ENCODE measurements at places on chromosomes 7 and 10.

GRCh38 chr7:151900986-151901621 is 24.2 kb upstream of the PRKAG2 start:
- no peak for DNase-seq

GRCh38 chr7:40490603-40490924 is 355.8 kb downstream of the SUGCT start:
- no peak for DNase-seq

DNA sequence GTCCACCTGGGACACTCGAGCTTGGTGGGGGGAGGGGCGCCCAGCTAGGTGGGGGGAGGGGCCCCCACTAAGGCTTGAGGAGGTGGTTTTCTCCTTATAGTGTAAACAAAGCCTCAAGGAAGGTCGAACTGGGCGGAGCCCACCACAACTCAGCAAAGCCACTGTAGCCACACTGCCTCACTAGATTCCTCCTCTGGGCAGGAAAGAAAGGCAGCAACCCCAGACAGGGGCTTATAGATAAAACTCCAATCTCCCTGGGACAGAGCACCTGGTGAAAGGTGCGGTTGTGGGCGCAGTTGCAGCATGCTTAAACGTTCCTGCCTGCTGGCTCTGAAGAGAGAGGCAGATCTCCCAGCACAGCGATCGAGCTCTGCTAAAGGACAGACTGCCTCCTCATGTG is 133.1 kb downstream of the SNX13 start:
- DNase-seq: no peak

DNA sequence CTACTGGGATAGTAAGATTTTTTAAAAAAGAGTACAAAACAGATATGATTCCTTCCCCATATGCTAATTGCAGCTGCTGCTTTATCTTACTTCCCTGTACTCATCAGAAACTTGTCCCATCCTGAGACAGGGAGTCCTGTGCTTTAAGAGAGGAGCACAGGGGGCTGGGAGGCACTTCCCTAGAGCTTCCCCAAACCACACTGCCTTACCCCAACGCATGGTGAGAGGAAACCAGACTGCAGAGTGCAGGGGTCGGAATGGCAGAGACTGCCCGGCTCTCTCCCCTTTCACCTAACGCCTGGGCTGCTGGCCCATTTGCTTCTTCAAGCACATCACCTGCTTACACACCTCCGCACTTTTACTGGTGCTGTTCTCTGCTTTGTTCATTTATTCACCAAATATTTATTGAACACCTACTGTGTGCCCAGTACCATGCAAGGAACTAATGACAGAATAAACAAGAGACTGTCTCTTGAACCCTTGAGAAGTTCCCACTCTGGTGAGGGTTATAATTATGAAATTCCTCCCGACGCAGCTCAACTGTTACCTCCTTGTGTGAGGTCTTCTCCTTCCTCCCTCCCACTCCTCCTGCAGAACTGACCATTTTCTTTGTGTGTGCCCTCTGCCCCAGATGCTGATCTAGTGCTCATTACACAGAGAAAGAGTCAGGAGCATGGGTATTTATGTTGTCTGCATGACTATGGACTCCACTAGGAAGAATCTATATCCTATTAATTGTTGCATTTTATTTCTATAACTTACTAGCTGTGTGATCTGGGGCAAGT is 289.7 kb downstream of the TCF7L2 start:
- DNase-seq: no peak

GRCh38 chr7:148814922-148815559 is 69.0 kb downstream of the EZH2 start:
- no peak for DNase-seq

- no peak for DNase-seq
Observed at GRCh38 chr10:75294031-75294437, 58.3 kb upstream of the COMTD1 start.

DNA sequence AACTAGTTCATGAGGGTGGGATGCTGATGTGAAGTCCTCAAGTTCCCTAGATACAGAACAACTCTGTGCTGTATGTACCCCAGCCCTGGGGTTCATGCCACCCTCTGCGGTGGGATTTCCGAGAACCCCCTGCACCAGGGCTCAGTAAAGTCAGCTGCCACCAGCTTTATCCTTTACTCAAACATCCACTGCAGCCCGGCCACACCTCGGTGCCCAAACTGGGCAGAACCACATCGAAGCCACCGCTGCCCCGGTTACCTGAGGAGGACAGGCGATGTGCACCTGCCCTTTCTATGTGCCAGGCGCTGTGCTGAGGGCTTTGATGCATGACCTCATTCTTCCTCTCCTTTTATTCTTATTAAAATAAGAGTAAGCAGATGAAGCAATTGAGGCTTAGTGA is 9.9 kb upstream of the CALML5 start:
- no peak for DNase-seq

DNA sequence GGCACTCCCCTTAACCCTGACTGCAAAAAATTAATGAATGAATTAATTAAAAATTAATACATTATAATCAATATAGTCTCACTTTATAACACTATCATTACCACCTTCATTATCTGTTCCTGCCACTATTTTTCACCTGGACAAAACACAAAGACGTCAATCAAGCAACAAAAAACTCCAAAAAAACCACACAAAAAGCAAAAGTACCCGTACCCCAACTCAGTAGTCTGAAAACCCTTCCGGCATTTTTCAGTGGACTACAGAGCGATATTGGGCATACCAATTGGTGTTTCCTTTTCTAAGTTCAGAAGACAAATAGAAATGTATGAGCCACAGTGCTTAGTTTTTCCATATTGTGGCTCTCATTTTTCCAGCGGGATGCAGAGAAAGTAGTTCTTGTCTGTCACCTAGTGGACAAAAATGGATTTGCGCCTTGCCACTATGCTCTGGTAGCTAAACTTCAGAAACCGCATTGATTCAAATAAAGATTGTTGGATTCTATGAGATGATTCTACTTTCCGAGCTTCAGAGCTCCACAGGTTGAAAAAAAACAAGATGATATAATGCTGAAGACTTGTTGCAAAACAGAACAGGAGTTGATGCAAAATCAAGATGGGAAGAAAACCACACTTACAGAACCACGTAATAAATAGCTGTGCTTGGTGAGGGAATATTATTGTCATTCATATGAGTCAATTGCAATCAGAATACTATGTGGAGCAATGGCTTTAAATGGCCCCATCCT is 50.6 kb upstream of the ITGB1 start:
- peak; percentile 38 for DNase-seq

DNA sequence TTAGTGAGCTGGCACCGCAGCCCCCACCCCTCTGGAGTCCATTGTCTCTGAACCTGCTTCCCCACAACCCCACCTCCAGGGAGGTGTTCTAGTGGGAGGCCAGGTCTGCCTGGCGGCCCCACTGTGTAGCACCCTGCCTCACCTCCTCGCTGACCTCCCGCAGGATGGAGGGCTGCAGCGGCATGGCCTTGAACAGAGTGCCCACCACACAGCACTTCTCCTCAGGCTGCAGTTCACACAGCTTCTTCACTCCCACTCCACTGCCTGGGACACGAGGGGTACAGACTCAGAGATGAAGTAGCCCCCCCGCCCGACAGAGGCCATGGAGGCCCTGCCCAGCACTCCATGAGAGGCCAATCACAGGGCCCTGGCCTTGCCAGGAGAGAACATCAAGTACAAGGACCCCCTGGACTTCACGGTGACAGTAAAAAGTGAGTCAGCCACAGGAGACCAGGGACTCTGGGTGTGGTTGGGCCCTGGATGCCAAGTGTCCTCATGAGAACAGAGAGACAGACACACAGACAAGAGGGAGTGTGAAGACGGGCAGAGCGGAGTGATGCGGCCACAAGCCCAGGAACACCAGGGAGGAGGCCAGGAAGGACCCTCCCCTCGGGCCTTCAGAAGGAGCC is 5.4 kb downstream of the POLD2 start:
- no peak for DNase-seq

DNA sequence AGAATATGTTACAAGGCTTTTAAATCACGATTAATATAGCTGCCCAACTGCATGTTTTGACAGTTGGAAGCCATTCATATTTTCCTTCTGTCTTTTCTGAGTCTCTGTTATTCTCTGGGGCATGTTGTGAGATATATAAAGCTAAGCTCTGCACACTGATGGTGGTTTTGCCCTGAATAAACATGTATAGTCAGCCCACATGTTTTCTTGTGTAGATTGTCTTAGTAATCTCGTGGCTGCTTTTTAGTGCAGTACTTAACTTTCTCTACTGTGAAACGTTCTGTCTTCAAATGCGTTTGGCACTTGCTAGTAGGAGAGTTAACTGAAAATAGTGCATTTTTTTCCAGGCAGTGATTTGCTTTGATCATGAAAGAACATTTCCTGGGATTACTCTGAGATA is 268.5 kb downstream of the DNAJB9 start:
- no peak for DNase-seq

- peak; percentile 3 for DNase-seq
Observed at GRCh38 chr7:87934699-87935383, 790 bp downstream of the ADAM22 start.

GRCh38 chr7:142100634-142101033 is 10.9 kb upstream of the MGAM2 start:
- DNase-seq: no peak

GRCh38 chr7:80900583-80901576 is 18.0 kb downstream of the SEMA3C start:
- no peak for DNase-seq

GRCh38 chr7:90876701-90877100 is 280.6 kb downstream of the CDK14 start:
- no peak for DNase-seq
